ENCODE measurements at places on chromosomes 13 and 19.

- no peak for DNase-seq
These were observed 27.9 kb downstream of the DGKH start for GRCh38 chr13:42076309-42076713.

GRCh38 chr19:4695224-4695731 is 25.1 kb upstream of the MYDGF start:
- DNase-seq: no peak

GRCh38 chr13:59963383-59963782 is 200.3 kb downstream of the DIAPH3 start:
- no peak for DNase-seq

- DNase-seq: peak; percentile 28
These were observed 881.9 kb downstream of the SLITRK6 start for GRCh38 chr13:84917252-84917878.

DNA sequence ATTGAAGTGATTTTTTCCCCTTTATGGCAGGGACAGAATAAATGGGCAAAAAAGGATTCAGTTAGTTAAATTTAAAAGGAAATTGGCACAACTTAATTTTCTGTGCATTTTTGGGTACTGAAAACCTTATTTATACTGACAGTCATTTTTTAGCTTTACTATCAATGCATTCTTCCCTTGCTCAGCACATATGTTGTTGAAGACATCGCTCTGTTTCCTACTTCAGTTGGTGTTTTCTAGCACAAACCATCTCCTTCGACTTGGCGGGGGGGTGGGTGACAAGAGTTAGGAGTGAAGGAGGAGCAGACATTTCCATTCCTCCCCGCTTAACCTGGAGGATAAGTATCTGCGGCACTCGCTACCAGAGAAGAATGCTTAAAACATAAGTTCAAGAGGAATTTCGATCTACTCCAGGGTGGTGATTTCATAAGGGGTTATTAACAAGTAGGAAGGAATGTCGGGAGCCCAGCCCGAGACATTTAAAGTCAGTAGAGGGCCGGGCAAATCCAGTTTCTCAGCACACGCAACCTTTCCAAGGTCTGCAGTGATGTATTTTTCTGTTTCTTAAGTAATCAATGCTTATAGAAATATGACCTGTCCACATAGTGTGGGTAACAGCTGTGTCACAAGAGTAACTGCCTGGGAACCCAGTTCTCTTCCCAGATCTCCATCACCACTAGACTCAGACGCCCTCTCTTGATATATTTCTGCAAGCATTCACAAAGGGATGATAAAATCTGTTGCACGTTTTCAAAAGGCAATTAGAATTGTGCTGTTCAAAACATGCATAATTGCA is 525.8 kb downstream of the MYO16 start:
- no peak for DNase-seq

- no peak for DNase-seq
These were observed 15.7 kb downstream of the PNPLA6 start for GRCh38 chr19:7550987-7551761.

GRCh38 chr19:13277104-13277809 is 127.0 kb downstream of the IER2 start:
- peak; percentile 68 for DNase-seq

DNA sequence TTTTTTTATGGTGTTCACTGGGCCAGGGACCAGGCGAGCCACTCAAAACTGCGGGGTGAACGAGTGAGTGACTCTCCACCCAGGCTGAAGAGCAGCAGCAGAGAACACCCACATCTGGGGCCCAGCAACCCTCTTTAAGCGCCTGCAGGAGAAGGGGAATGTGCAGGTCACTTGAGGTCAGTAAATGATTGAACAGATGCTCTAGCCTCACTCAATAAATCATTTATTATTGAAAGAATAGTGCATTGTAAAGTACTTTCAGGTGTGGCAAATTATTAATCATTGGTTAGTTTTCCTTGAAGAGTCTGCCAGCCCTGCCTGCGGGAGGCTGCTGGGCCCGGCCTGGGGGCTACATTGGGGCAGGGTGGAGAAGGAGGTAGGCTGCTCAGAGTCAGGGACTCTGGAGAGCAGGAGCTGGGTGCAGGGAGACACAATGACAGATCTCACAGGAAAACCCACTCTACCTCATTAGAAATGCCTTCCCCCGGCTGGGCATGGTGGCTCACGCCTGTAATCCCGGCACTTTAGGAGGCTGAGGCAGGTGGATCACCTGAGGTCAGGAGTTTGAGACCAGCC is 42.5 kb downstream of the ABCC4 start:
- DNase-seq: no peak

DNA sequence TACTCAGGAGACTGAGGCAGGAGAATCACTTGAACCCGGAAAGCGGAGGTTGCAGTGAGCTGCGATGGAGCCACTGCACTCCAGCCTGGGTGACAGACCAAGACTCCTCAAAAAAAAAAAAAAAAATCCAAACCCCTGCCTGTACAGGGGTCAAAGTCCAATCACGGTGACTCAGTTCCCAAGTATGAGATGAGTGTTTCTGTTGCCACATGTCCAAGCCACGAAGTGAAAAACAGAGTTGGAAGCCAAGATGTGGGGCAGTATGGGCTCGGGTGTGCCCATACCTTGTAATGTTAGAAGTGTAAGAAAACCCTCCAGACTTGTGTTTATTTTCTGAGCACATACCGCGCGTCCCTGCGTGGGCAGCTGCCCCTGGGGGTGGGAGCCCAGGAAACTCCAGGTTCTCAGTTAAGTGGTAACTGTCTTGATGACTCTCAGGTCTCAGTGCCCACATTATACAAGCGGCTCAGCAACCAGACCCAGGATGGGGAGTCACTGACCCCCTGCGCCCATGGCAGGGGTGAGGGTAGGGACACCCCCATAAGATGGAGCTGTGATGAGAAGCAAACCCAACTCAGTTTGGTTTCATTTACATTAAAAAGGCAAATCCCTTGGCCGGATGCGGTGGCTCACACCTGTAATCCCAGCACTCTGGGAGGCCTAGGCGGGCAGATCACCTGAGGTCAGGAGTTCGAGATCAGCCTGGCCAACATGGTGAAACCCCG is 1.2 kb upstream of the GPX4 start:
- no peak for DNase-seq

- DNase-seq: no peak
These were observed 428.6 kb downstream of the RFC3 start for GRCh38 chr13:34246511-34246910.

GRCh38 chr13:30373727-30374126 is 48.6 kb upstream of the UBE2L5 start:
- no peak for DNase-seq

DNA sequence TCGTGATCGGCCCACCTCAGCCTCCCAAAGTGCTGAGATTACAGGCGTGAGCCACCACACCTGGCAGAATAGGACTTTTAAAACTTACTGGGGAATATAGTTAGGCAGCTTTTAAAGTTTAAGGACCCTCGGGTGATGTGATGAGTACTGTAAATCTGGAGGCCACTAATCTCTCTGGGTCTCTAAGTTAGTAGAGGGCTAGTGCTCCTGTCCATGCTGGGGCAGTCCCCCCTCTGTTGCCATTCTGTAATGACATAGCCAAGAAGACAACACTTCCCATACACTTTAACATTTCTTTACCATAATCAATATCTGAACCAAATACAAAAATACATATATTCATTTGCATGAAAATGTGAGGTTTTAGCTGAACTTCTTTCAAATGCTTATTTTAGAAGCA is 65.7 kb downstream of the IPO5 start:
- DNase-seq: no peak

DNA sequence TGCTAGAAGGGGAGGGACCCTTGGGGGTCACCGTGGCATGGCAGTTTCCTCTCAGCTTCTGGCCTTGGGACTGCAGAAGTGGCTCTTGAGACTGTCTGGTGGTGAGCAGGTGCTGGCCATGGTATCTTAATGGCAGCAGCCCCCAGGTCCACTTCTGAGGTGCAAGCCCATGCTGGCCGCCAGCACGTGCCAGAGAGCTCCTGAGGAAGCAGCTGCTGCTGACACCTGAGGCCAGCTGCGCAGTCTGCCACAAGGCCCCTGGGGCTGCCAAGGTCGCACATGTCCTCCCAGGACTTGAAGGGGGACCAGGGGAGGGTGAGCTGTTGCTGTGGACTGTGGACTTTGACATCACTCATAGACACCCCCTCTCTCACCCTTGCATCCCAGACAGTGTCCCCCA is 48.0 kb downstream of the NFIX start:
- no peak for DNase-seq

DNA sequence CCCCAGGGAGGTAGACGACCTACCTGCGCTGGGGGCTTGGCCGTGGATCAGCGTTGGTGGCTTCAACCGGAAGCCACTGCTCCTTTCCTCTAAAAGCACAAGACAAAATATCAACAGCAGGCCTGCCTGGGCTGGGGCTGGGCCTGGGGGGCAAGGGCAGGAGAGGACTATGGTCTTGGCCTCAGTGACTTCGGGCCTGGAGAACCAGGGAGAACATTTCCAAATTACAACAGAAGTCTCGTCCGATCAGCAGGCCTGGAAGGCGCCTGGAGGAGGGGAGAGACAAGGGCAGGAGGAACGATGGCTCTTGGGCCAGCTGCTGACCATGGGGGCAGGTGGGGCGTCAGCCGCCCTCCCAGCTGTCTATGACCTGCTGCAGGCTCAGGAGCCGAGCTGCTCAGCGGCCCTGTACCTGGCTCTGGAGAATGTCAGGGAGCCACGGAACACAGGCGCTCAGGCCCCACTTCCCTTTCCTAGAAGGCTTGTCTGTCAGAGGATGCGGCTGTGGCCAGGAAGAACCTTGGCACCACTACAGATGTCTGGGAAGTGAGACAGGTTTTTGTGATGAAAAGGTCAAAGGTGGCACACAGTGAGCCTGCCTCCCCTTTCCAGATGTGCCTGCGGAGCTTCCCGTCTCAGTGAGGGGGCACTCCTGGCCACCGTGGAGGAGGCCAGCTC is 19.5 kb downstream of the CAPS start:
- no peak for DNase-seq

GRCh38 chr19:45693106-45693788 is 781 bp downstream of the QPCTL start:
- peak; percentile 71 for DNase-seq

DNA sequence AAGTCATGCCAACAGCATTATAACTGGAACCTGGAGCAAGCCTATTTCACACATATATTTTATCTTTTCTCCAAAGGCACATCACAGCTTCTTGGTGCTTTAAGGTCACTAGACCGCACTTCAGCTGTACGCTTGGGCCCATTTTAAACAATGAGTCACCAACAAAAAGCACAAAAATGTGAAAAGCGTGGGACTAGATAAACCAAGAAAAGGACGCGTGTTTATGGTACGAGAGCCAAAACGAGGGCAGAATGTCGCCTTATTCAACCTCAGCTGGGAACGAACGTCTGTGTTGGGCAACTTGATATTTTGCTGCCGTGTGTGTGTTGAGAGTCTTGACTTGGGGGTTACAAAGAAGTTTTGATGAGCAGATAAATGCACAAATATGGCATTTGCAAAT is 9.2 kb upstream of the EHD2 start:
- DNase-seq: no peak

- no peak for DNase-seq
These were observed 354.6 kb downstream of the RBM26 start for GRCh38 chr13:79051472-79051871.

DNA sequence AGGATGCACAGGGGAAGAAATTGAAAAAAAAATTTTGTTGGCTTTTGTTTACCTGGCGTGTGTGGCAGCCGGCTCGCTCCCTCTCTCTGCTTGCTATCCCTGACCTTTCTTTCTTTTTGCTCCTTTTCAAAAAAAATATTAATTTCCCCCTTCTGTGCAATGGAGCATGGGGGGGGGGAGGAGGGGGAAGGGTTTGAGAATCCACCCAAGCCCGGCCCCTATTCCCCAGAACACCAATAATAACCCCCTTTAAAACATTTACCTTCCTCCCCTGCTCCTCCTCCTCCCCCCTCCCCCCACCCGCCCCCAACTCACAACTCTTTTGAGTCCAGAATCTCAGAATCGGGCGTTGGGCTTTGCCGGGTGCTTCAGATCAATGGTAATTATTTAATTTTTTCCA is 28.4 kb downstream of the NFIX start:
- peak; percentile 60 for DNase-seq

- DNase-seq: peak; percentile 41
These were observed 18.9 kb upstream of the ZSCAN5A start for GRCh38 chr19:56333506-56333905.

DNA sequence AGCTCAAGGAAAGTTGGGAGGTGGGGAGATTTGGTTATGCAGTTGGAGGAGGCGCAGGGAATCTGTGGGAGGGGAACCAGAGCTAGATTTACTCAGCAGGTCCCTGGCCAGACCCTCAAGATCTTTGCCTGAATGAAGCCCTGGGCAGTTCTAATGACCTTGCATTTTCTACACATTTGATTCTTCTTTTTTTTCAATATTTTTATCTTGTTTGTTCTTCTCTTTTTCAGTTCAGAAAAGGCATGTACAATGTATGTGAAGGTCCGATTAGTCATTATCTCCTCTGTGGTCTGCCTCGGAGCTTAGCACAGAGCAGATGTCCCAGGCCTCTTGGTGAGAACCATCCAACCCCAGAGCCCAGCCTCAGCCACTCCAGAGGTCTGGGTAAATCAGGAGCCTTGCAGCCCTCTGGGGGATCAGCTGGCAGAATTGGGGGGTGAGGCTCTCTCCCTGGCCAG is 24.2 kb downstream of the SERP2 start:
- no peak for DNase-seq

DNA sequence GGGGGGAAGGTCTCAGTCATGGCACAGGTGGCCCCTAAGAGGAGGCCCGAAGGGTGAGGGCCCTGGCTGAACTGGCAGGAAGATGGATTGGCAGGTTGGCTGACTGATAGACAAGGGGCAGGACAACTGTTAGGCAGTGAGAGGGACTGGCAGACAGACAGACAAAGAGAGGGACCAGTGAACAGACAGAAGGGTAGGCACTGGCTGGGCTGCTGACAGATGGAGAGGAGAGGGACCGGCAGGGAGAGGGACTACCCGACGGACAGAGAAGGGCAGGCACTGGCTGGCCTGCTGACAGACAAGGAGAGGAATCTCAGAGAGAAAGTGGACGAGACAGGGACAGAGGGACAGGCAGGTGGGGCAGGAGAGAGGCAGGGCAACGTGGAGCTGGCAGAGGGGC is 31.8 kb upstream of the EHD2 start:
- no peak for DNase-seq

- peak; percentile 65 for DNase-seq
These were observed 43.3 kb downstream of the RFX2 start for GRCh38 chr19:6066661-6067646.

GRCh38 chr13:110359840-110360301 is 52.8 kb downstream of the COL4A2 start:
- DNase-seq: no peak

DNA sequence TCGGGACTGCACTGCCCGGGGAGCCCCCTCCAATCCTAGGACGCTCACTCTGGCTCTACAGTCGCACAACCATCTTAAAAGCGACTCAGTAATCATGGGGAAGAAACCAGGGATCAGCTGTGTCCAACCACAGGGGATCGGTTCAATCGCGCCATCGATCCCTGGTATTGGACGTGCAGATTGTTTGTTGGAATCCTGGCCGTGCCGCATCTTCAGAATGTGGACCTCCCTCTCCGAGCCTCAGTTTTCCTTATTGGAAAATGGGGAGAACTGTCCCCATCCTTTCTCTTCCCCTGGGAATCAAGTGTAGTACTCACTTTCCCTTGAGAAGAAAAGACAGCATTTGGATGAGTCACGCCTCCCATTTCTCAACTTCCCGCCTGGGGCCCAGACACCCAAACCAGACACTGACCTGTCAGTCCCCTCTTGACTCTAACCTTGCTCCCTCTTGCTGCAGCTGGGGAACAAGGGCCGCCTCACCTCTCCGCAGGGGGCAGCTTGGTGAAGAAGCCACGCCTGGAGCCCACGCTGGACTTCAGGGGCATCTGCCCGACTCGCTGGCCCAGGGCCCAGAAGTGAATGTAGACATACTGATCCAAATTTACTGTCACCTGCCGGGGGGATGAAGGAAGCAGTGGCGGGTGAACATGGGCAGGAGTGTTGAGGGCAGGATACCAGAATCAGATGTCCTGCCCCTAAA is 17.6 kb downstream of the EMP3 start:
- no peak for DNase-seq

Data from NCI-H1694 treated with DMSO at 0.1 percent for 48 hours (cell line).